ENCODE measurements at places on chromosomes 5 and 9.

- peak; percentile 13 for DNase-seq
These were observed 12.3 kb upstream of the PPP2R2B start for GRCh38 chr5:146890731-146891440.

DNA sequence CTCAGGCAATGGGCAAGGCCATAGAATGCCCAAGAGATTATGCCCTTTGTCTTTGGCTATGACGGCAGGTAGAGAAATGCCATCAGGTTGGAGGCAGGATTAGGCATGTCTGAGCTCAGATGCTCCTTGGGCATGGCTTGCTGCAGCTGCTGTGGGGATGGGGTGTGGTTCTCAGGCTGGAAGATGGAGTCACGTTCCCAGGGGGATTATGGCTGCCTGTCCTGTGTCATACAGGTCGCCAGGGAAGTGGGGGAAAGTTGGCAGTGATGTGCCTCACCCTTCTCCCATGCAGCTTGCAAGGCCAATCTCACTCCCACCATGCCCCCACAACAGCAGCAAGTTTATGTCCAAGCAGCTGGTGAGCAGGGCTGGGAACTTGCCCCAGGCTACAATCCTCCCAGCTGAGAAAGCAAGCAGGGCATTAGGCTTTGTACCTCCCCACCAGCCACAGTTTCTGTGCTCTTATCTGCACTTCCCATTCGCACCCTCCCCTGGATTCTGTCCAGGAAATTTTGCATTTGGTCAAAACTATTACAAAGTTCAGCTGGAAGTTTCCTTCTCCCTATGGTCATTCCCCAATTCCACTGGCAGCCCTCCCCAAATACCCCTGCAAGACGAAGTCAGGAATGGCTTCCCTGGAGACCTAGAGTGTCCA lies 1788.0 kb upstream of the NUDT12 start:
- DNase-seq: no peak

DNA sequence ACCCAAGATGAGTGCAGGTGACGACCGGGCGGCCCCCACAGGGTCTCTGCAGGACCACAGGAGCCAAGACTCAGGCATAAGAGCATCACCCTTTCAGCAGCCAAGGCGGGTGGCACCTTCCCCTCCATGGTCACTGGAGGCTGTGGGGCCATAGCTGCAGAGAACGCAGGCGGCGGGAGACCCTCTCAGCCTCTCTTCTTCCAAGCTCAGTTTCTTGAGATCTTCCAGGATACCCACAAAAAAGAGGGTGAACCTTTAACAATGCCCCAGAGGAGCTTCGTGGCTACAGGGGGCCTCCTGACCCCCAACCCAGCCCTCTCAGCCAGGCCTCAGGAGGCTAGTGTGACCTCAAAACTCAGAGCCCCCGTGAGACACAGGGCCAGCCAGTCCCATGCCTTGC lies 5.8 kb upstream of the TBC1D9B start:
- DNase-seq: no peak

GRCh38 chr9:117160254-117160653 lies 254.6 kb downstream of the ASTN2 start:
- no peak for DNase-seq

- DNase-seq: peak; percentile 42
These were observed 55.5 kb upstream of the IFNK start for GRCh38 chr9:27468462-27469110.

- DNase-seq: no peak
These were observed 37.7 kb downstream of the SMIM23 start for GRCh38 chr5:171823269-171823668.

- DNase-seq: no peak
These were observed 188.3 kb upstream of the NMUR2 start for GRCh38 chr5:152593388-152593787.

GRCh38 chr9:93060746-93061259 lies 2.3 kb downstream of the SUSD3 start:
- DNase-seq: no peak

All from cardiac muscle cell (in vitro differentiated cells and primary cell).